ENCODE measurements at places on chromosomes 6 and 20.

DNA sequence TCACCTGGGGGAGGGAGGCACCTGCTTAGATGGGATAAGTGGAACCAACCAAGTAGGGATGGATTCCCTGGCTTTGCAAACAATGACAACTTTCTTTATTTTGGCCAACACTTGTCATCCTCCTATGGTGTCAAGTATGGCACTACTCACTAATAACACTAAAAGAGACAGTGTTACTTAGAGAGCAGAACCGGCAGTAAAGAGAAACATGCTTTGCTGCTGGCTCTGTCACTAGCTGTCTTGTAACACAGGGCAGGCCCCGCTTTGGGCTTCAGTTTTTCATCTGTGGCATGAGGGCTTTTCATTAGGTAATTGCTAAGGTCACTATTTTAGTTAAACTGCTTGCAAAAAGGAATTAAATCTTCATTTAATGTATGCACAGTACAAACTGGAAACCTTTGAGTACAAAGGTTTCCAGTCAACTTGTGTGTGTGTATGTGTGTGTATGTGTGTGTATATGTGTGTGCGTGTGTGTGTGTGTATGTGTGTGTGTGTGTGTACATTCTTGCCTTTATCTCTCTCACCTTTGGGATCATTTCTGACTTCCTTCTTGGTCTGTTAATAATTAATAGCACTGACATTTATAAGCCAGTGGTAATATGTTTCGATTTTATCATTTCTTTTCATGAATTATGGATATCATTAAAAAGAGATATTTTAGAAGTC, 64.7 kb downstream of the BTBD3 start:
- DNase-seq, result no peak

- DNase-seq, result no peak
These were observed 49.2 kb downstream of the KHDRBS2 start for GRCh38 chr6:62236784-62237183.

GRCh38 chr6:6881438-6882225, 226.1 kb upstream of the RREB1 start:
- no peak for DNase-seq

DNA sequence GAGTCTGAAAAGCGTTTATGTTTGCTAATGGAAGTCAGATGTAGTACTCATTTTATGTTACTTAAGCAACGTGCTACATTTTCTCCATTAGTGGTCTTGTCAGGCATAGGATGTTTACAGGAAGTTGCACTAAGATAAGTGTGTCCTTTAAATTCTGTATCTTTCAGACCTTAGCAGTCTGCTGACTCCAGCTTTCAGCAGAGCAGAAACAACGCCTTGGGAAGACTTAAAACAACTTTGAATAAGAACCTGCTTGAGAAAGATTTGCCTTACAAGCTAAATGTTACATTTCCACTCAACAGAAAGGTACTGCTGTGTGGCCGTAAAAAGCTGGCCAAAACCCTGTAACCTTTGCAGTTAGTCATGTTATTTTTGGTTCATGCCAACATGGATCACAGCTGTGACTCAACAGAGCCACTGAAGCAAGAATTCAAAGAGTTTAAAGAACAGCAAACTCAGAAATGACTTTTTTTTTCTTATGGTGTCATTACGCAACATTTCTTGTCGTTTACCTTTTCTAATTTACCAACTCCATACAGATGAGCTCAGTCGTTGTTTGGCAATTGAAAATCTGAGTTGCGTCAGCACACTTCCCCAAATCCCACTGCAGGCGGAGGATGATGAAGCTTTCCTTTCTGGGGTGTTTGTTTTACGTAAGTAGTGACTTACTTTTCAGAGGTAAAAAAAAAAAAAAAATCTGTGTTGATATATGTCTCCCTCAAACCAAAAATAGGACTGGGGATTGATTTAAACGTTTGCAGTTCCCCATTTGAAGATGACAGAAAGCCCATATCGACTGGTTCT, 27.9 kb upstream of the BMP6 start:
- DNase-seq, result no peak

- DNase-seq, result peak; percentile 6
These were observed 102.3 kb downstream of the DLL1 start for GRCh38 chr6:170188571-170189001.

- DNase-seq, result no peak
These were observed 384.7 kb downstream of the C6orf118 start for GRCh38 chr6:164924674-164925073.

GRCh38 chr6:13229205-13230085, 98.9 kb downstream of the TBC1D7 start:
- DNase-seq, result peak; percentile 17

GRCh38 chr6:156776470-156776839, 723 bp upstream of the ARID1B start:
- DNase-seq, result no peak

DNA sequence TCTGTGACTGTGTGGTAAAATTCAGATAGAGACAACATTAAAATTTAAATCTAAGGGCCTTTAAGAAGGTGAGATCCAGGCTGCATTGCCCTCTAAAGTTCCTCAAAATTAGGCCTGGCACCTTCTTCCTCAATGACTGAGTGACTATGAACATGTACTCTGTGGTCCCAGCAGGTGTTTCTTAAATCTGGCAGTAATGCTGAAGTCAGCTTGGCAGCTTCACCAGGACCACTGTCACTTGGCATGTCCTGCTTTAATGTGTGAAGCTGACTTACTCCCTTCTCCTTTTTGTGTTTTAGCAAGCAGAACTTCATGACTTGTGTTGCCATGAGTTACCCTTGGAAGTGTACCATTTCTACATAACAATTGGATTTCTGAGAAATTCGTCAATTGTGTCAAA, 141.7 kb downstream of the NKAIN2 start:
- DNase-seq, result no peak

DNA sequence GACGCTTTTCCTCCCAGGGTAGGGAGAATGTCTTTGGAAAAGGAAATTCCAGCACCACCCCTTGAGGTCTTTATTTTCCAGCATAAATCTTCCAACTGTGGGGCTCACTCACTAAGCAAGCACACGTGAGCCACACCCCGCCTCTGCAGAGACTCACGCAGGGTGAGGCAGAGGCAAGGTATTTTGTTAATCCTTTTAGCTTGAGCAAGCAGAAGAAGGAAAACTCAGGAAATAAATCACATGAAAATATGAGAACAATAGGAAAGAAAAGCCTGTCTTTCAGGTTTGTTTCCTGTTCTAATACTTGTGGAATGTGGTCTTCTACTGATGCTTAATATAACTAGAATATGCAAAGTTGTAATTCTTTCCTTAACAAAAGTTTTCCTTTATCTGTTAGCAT, 4.1 kb upstream of the PHACTR2 start:
- DNase-seq, result no peak

- DNase-seq, result no peak
These were observed 39.2 kb upstream of the SPACA1 start for GRCh38 chr6:88008411-88008810.

GRCh38 chr6:139762587-139763031, 388.2 kb upstream of the CITED2 start:
- no peak for DNase-seq

GRCh38 chr6:166197361-166197760, 29.7 kb upstream of the TBXT start:
- DNase-seq, result no peak

- DNase-seq, result no peak
These were observed 2.9 kb downstream of the BIRC7 start for GRCh38 chr20:63238514-63239125.

DNA sequence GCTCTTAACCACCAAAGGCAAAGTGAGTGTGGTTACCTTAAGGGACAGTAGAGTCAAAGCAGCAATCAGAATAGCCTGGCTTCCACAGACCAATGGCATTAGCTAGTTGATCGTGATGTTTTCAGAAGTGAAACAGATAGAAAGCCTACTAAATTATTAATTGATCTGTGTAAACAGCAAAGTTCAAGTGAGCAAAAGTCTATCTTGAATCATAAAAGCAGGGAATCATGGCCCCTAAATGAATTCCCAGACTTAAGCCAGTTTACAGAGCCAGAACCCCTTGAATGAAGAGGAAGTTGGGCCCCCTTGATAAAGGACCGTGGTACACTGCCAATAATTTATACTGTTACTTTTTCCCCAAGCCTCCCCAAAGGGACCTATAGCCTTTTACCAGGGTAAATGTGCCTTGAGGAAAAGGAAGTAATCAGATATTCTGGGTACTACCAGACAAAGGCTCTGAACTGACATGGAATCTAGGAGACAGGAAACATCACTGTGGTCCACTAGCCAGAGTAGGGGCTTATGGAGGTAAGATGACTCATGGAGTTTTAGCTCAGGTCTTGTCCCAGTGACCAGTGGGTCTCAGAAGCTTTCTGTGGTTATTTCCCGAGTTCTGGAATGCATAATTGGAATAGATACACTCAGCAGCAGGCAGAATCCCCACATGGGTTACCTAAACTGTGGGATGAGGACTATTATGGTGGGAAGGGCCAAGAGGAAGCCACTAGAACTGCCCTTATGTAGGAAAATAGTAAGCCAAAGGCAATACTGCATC, 317.5 kb downstream of the CD83 start:
- DNase-seq, result no peak

DNA sequence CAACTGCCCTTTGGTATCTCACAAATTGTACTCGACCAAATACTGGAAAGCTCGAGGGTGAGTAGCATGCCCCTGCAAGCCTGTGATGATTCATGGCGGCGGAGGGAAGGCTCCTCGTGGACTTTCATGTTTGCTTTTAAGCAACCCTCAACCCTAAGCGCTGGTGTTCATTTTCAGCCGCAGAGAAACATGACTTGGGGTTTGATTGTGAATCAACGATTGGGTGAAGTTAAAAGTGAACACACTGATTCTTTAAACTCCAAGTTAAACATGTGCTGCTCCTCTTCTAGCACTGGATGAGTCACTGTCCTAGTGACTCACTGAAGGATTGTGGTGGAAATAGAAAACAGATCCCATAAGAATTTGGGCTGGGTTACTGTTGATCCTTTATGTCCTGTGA, 8.3 kb downstream of the CD109 start:
- no peak for DNase-seq

DNA sequence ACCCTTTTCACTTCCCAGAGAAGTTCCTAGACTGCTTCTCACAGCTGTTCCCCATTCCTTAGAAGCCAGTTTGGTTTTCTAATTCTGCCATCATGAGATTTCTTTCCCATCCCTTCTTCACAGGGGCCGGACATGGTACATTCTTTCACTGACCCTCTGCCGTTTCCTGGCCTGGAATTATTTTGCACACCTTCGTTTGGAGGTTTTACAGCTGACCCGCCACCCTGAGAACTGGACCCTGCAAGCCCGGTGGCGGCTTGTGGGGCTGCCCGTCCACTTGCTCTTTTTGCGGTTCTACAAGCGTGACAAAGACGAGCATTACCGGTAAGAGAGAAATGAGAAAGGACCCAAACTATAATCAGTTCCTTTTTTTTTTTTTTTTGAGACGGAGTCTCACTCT, 4.2 kb downstream of the C6orf136 start:
- no peak for DNase-seq

DNA sequence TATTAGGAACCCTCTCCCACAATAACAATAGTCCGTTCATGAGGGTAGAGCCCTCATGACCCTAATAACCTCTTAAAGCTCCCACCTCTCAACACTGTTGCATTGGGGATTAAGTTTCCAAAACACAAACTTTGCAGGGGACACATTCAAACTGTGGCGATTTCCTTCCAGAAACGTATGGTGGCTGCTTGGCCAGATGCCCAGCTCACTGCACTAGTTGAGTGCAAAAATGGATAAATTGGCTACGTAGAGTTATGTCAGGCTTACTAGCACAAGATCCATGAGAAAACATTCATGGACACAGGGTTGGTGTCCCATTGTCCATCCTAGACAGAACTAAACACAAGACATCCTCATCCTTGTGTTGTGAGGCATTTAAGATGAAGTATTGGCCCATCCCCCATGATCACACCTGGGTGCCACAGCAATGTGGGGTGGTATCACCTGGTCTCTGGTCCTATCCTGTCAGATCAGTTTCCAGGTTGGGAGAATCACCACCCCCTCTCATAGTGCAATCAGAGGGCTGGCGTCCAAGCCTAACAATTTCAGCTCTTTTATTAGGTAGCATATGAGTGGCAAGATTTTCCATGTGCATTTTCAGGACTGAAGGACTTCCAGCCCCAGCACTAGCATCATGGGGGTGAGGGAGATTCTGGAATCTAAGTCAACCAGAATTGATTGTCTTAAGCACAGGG, 63.4 kb upstream of the ELOVL5 start:
- DNase-seq, result no peak

GRCh38 chr6:128598571-128598970, 78.2 kb upstream of the PTPRK start:
- DNase-seq, result no peak

DNA sequence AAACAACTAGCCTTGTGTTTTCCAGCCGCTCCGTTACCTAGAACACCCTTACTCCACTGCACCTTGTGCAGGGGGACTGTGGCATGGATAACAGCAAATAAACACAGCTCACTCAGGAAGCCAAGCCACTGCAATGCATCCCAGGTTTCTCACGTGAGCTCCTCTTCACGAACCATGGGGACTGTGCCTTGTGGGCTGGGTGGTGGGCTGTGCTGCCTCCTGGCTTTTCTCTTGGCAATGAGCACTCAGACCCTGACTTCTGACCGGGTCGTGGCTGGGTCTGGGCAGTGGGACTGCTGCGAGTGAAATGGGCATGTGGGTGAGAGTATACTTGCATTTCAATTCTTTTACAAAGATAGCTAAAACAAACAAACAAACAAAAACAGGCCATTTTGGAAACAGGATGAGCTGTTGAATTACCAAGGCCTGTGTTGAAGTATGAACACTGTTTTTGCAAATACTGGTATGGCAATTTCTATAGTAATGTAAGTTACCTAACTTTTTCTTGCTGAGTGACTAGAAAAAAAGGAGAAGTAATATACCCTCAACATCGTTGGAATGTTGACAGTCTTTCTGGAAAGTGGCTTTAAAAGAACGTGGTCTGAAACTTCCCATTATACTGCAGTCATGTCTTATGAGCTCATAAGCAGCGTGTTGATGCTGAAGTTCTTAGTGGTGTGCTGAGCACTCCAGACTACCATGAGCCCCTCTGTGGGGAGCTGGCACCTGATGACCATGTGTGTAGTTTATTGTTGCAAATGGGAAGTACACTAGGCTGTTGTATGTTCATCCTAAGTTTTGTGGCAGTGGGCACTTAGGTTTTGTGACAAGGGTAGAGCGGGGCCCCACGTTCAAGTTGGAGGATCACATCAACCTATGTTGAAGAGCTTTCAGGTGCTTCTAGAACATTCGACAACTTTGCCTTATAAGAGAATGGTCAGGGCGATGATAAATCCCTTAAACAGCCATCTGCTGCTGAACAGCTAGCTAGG, 120.4 kb downstream of the ARMC2 start:
- DNase-seq, result no peak

DNA sequence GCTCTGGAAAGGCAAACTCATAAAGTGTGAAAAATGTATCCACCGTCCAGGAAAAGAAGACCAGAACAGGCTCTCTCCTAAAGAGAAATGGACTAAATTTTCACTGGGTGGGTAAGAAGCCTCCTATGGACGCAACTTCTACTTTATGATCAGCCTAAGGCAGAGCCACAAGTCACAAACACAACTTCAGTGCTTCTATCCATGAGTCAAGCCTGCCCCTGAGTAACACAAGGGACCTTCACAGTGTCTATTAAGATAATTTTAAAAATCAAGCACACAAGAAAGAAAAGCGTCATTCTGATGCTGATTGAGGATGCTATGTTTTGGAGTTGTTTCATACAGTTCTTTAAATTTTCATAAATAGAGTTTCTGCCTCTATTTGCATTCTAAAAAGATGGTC, 601.7 kb upstream of the ARID1B start:
- DNase-seq, result no peak
